GM23248 (cell line): ENCODE measurements at places on chromosomes 3 and 15. TPM values are rescaled to one million over a fixed set of nuclear protein-coding genes. Genes with fewer than 3 reads are reported as not detected.
A peak's percentile ranks its signal among the peaks of the same experiment; 100 is the strongest.

GRCh38 chr3:124258057-124258500 is 266.2 kb upstream of the ROPN1 start:
- H3K27ac ChIP-seq, result peak overlapping the region; percentile 36; the same call in 1 of the 2 replicates
- no peaks in the 10 kb centered on the region for H3K27me3 ChIP-seq
- H3K36me3 ChIP-seq, result no peaks in the 10 kb centered on the region
- H3K4me1 ChIP-seq, result peaks cover 41% of the 10 kb centered on the region
- DNase-seq, result peak; percentile 67

DNA sequence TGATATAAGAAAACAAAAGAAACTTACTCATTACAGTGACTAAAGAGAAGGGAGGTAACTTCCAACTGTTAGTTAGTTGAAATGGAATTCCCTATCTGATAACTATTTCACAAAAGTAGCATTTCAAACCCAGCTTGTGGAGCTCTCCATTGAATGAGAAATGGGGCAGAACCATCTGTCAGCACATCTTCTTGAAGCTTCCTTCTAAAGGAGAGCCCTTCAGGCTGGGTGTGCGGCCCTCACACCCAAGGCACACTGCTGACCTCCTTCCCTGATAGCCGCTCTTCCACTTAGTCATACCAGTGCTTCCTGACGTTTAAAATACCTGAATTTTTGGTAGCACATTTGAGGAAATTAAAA is 28.1 kb upstream of the VEPH1 start:
- H3K27me3 ChIP-seq, result no peaks in the 10 kb centered on the region
- H3K27ac ChIP-seq, result peak overlapping the region; percentile 83
- H3K36me3 ChIP-seq, result no peaks in the 10 kb centered on the region
- H3K4me3 ChIP-seq, result peak overlapping the region; percentile 70
- peaks cover 74% of the 10 kb centered on the region for H3K4me1 ChIP-seq

GRCh38 chr3:121835465-121835801 is 424 bp downstream of the EAF2 start:
- H3K4me1 ChIP-seq, result peaks cover 4% of the 10 kb centered on the region
- H3K27me3 ChIP-seq, result no peaks in the 10 kb centered on the region
- DNase-seq, result peak; percentile 24
- no peaks in the 10 kb centered on the region for H3K36me3 ChIP-seq
- H3K4me3 ChIP-seq, result peak overlapping the region; percentile 86

FBXL22 gene
- 0.32 TPM in 1 of 2 replicates, not detected in the other for total RNA-seq
